ENCODE measurements at places on chromosomes 1 and 21.
A peak's percentile ranks its signal among the peaks of the same experiment; 100 is the strongest.

DNA sequence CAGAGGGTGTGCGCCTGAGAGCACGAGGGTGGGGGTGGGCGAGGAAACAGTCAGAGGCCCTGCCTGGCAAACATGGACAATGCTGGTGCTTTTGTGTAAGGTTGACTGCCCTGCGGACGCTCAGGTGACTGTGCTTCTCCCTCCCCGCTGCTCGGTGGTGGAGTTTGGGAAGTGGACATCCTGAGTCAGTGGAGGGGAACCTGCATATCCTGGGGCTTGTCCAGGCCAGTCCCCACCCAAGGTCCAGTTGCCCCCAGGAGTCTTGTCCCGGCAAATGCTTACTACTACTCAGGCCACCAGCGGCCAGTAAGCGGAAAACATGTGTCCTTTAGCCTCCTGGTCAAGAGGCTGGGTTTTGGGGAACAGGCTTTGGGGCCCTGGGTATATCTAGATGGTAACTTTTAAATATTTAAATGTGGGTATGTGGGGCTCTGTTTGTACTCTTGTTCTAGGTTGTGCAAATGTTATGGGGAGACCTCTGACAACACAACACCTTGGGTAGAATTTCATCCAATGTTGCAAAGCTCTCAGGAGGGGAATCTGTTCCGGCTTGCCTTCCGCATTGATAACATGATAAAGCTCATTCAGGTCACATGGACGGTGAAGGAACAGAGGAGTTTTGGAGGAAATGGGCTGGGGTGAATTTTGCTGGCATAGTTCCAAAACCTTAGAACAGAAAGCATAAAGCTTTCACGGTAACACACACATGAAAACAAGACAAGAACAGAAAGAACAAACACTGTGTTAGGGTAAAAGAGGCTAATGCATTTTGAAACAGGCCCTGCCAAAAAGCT lies 364.9 kb downstream of the PRDM2 start:
- DNase-seq = no peak

- DNase-seq = no peak
Measured at GRCh38 chr1:203051841-203052324, 25.6 kb downstream of the PPFIA4 start.

- DNase-seq = peak; percentile 53
Measured at GRCh38 chr1:211258310-211258755, 833 bp upstream of the RCOR3 start.

DNA sequence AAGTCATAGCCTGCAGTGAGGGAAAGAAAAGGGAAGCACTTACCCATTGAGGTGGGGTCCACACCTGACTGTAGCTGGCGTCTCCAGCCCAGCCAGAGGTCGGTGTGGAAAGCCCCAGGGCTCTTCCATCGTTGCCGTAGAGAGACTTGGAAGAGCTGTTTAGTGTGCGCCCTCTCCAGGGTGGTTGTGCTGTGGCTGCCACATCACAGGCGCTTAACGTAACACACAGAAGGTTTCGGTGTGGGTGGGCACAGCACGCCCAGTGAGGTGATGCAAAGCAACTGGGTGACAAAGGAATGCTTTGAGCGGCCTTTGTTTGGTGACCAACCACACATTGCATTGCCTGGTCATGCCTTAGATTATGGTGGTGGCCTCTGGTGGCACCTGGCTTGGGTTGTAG lies 36.8 kb upstream of the KIF1B start:
- DNase-seq = peak; percentile 24

GRCh38 chr21:35582731-35583130 lies 477.6 kb downstream of the SETD4 start:
- DNase-seq = no peak

GRCh38 chr1:145849356-145850160 lies 4.1 kb downstream of the NUDT17 start:
- peak; percentile 87 for DNase-seq

DNA sequence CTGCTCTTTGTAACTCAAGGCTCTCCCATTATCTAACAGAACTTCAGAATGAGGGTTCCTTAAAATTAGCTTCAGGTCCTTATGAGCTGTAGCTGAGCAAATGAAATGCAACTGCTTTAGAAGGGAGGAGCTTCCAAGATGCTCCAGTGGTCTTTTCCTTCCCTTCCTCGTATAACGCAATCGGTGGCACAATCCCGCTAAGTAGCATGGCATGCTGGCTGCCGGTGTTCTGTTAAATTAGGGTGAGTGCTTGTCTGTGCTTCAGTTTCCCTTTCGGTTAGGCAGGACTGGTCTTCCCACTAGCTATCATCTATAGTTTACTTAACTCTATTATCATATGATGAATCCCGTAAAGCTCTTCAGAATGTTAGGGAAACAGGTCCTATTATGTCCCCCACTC lies 917 bp downstream of the KIAA0040 start:
- DNase-seq = peak; percentile 42

GRCh38 chr1:193909406-193910082 lies 723.1 kb upstream of the B3GALT2 start:
- DNase-seq = no peak

GRCh38 chr1:230925608-230926007 lies 53.1 kb downstream of the TTC13 start:
- DNase-seq = no peak
